ENCODE measurements at places on chromosomes 3 and 15.

- DNase-seq = no peak
These were observed 7.3 kb downstream of the CCDC71 start for GRCh38 chr3:49158792-49159191.

- no peak for DNase-seq
These were observed 69.4 kb downstream of the EXOG start for GRCh38 chr3:38565339-38566214.

- no peak for DNase-seq
These were observed 113.8 kb upstream of the P2RY1 start for GRCh38 chr3:152720951-152721718.

DNA sequence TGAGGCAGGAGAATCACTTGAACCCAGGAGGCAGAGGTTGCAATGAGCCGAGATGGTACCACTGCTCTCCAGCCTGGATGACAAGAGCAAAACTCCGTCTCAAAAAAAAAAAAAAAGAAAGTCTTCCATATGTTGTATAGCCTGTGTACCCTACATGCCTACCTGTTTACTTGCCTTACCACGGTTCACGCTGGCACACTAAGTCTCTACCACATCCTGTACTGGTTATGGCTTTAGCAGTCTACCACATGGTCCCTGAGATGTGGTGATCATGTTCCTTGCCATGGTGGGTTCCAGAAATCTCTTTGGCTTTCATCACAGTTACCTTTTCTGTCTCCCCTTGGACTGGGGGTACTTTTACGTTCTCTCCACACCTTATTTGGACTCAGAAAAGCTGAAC, 63.8 kb upstream of the TBC1D5 start:
- no peak for DNase-seq
